ENCODE measurements at places on chromosomes 6 and 20.

- DNase-seq, result peak; percentile 26
These were observed 18.7 kb upstream of the HDAC2 start for GRCh38 chr6:113989675-113990074.

- peak; percentile 14 for DNase-seq
These were observed 33.0 kb upstream of the HFE start for GRCh38 chr6:26053992-26054780.

GRCh38 chr6:154650351-154650750, 82.9 kb upstream of the SCAF8 start:
- DNase-seq, result no peak

- DNase-seq, result peak; percentile 14
These were observed 2.3 kb downstream of the PLAGL2 start for GRCh38 chr20:32205110-32205842.

GRCh38 chr20:56542489-56543030, 9.5 kb downstream of the FAM209B start:
- no peak for DNase-seq

- no peak for DNase-seq
These were observed 93.5 kb downstream of the ESR1 start for GRCh38 chr6:151901009-151901411.

DNA sequence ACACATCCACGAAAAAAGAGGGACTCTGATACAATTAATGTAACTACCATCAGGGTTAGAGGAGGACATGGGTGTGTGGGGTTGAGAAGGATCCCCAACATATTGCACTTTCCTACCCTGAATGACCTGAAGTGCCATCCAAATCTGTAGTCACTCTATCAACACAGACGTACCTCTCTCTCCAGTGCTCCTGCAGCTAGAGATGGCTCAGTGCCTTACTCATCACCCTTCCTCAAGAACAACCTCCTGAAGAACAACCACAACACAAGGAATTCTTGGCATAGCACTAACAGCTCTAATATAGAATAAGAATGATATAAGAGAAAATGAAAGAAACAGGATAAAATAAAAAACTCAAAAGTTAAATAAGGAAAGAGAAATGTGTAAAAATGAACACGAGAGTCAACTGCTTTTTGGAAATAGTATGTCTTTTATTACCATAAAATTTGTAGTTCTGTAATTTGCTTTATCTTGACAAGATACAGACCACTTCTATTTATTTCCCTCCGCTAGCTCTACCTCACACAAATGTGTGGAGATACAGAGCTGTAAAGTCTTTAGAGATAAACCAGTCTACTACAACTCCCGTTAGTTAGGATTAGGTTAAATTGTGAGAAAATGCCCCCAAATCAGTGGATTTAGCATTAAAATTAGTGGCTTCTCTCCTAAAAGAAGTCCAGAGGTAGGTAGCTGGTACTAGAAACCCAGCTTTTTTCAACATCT, 63.9 kb downstream of the REV3L start:
- peak; percentile 69 for DNase-seq

DNA sequence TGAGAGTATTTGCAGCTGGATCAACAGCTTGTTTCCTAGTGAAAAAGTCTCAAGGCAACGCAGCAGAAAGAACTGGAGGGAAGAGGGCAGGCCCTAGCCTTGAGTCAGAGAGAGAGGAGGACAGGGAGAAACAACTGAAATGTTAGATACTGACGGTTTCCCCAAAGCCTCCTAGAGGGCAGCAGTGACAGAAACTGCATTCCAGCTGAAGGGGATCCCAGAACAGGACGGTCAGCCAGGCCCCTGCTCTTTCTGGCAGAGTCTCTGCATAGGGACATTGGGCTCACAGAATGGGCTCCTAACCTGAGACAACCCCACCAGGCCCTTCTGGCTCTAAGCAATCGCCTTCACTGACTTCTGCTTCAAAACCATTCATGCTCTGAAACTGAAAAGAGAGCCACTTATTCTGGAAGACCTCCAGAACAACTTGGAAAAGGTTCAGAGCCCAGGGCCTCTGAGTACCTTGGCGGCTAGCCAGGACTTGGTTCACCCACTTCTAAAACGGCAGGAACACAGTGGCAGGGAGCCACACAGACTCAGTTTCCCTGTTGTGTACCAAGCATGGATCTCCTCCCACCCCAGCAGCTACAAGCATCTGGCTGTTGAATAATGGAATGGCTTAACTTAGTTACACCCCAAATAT, 72.9 kb downstream of the PSMB1 start:
- peak; percentile 7 for DNase-seq

DNA sequence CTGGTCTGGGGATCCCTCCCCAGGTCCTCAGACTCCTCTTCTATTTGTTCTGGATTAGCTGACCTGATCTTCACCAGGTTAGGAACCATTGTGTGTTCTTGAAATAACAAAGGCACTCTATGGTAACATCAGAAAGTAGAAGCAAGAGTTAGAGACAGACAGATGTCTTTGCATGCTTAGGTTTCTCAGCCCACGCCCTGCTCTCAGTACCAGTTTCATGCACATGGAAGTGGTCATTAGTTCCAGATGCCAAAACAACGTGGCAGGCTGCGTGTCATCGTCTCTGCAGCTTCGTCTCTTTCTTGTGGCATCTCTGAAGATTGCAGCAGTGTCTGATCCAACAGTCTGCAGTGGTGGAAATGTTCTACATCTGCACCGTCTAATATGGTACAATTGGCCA, 89.4 kb downstream of the PACRG start:
- peak; percentile 19 for DNase-seq

DNA sequence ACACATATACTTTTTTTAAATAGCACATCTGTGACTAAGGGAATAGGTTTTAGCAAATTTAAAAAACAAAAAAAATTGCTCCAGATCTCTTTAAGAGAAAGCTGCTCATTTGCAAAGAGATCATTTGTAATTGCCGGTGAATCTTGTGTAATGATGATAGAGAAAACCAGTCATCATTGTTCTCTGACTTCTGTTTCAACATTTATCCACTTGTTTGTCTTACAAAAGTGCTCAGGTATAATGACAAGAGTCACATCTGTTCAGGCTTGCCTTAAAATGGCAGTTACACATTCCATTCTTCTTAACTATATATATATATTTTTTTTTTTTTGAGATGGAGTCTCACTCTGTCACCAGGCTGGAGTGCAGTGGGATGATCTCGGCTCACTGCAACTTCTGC, 165.2 kb downstream of the AIG1 start:
- no peak for DNase-seq

- no peak for DNase-seq
These were observed 1.5 kb downstream of the HM13 start for GRCh38 chr20:31515775-31516107.

DNA sequence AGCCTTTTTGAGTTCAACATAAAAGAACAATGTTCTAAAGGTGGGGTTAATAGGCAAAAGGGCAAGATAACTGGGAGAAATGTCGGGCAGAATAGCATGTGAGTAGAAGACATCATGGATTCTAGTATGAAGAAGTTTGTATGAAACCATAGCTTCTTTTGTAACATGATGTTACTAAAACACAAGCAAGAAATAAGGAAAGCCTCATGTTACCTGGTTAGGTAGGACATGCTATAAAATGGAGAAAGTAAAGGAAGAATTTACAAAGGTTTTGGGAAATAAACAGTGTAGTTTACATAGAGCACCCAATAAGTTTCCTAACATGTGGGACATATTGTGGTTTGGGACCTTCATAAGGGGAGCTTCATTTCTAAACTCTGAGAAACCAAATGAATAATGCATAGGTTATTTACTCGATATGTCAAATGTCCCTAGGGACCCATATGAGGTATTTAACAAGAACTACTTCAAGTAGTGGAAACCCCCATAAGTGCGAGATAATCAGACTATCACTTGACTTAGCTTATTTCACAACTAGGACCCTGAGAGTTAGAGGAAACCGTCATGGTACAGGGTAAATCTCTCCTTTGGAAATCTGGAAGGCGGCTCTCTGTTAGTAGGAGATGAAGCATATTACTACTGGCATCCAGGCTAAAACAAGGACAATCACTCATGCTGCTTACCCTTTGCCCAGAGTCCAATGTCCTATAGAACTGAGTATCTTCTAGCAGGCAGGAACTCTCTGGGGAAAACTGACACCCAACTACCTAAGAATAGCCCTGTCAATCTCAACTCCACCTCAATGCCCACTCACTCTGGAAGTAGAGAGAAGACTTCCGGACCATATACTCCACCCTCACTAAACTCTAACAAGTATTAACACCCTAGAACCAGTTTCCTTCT, 57.5 kb downstream of the ILRUN start:
- peak; percentile 50 for DNase-seq

- DNase-seq, result no peak
These were observed 13.3 kb upstream of the RIPOR2 start for GRCh38 chr6:24949020-24949569.

GRCh38 chr6:16105854-16106253, 23.0 kb upstream of the MYLIP start:
- peak; percentile 78 for DNase-seq

GRCh38 chr6:43469947-43470346, 7.4 kb upstream of the TJAP1 start:
- DNase-seq, result no peak

GRCh38 chr6:118965371-118965770, 30.4 kb upstream of the MCM9 start:
- no peak for DNase-seq

- no peak for DNase-seq
These were observed 41.1 kb downstream of the VEGFA start for GRCh38 chr6:43810965-43811732.

DNA sequence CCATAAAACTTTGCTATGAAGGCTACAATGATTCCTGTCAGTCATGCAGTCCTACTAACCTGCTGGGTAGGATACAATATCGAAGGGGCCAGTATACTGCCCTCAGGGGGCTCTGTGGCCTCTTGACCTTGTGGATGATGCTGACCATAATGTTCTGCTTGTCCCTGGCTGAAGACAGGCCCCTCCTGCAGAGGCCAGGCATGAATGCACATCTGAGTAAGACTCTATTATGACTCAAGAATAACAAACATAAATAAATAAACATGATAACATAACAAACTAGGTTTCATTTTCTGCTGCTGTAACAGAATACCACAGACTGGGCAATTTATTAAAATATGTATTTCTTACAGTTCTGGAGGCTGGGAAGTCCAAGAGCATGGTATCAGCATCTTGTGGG, 44.0 kb upstream of the POU5F1 start:
- DNase-seq, result no peak
